ENCODE measurements at places on chromosomes 12 and 14.

- no peak for DNase-seq
Observed at GRCh38 chr12:58787021-58787760, 133.1 kb downstream of the LRIG3 start.

- DNase-seq: no peak
Observed at GRCh38 chr12:65081496-65081895, 39.6 kb downstream of the WIF1 start.

DNA sequence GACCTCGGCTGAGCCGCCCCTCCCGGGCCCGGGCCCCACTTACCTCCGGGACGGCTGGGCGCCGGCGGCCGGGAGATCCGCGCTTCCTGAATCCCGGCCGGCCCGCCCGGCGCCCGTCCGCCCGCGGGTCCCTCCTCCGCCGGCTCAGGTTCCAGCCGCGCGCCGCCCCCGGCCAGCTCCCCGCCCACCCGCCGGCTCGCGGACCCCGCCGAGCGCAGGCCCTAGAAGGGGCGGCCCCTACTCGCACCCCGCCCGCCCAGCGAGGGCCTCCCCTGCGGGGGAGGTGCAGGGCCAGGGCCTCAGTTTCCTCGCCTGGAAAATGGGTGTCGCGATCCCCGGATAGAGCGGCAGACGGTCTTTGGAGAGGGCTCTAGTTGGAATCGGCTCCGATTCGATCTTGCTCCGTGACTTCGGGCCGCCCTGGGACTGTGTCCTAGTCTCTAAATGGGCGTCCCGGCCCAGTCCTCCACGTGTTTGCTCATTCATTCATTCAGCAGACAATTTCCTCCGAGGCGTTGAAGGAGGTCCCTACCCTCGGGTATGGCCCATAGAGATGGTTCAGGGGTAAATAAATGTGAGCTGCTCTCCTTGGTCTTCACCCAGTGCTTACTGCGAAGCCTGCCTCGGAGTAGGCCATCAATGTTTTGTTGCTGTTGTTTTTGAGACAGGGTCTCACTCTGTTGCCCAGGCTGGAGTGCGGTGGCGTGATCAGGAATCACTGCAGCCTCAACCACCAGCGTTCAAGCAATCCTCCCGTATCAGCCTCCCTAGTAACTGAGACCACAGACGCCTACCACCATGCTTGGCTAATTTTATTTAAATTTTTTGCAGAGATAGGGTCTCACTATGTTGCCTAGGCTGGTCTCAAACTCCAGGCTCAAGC, at the start of gene TRPV4:
TSS of gene TRPV4 (minus strand) at position 92 of the 883 bp plus-strand sequence. CDS start 18,602 bp downstream, outside the sequence.
- no peak for DNase-seq

- DNase-seq: no peak
Observed at GRCh38 chr14:52013984-52014600, 24.7 kb downstream of the RTRAF start.

DNA sequence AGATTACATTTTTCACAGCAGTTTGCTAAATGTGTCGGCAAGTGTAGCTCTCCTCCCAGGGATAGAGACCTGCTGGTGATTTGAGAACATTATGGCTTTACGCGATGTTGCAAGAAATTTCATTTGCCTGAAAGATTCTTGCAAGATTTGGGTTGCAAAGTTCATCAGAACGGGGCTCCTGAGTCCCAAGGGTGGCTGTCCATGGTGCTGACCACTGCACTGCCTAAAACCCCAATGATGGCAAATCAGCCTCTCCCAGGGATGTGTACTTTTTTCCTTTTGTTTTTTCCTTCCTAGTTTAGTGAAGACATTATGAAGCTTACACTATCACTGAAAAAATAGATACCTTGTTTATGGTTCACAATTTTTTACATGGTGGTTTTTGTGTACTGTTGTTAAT, 85.4 kb downstream of the WSCD2 start:
- peak; percentile 3 for DNase-seq

DNA sequence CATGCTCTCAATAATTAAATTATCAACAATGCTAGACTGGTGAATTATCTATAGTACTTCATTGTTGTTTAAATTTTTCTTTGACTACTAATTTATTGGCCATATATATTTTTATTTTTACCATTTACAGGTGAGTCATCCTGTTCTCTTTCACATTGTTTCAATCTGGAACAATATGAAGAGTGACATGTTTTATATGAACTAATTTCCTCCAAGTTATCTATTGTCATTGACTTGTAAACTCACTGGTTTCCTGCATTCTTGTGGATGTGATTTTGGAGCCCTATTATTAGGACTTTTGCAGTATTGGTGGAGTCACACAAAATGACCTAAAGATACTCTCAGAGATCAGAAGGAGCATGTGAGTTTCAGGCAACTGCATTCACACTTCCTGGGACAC, 297.7 kb downstream of the AEBP2 start:
- DNase-seq: no peak

GRCh38 chr12:52925717-52926595, 21.1 kb upstream of the KRT8 start:
- DNase-seq: no peak

DNA sequence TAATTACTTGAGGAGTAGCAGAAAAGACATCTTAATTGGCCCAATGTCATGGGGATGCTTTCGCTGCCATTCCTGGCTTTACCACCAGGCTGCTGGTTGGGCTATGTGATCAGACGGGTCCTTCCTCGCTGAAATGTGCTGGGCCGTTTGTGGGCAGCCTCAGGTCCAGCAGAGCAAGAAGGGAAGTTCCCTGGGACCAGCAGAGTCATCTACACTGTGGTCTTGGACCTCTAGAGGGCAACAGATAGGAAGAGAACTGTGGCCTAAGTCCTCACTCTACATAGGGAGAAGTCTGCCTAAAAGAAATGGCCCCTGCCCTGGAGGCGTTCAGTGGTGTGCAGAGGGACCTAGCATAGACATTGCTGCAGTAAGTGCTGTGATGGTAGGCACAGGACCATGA, 10.9 kb downstream of the EVL start:
- DNase-seq: peak; percentile 70

DNA sequence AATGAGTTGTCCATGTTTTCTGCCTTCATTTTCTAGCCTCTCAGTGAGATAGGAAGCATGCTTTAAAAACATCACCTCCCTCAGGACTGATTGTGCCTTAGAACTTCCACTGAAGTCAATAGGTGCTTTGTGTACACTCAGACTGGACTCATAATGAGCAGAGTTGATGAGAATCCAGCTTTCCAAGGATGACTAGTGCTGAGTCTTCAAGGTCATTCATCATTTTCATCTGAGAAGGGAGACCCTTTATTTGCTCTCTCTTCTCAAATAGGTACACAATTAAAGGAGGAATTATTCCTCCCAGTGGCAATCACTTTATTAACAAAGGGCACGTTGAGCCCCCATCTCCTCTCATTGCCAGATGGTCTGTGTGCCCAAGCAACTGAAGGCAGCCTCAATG, 210.9 kb upstream of the PRKD1 start:
- no peak for DNase-seq

GRCh38 chr12:6273541-6274230, 36.8 kb upstream of the PLEKHG6 start:
- DNase-seq: no peak
